Activated gamma-delta T cell treated with anti-CD3 and anti-CD28 coated beads, Interleukin-2, amount 50 U/mL, for 16 hours (primary cell): ENCODE measurements at places on chromosomes 1 and 21.

DNA sequence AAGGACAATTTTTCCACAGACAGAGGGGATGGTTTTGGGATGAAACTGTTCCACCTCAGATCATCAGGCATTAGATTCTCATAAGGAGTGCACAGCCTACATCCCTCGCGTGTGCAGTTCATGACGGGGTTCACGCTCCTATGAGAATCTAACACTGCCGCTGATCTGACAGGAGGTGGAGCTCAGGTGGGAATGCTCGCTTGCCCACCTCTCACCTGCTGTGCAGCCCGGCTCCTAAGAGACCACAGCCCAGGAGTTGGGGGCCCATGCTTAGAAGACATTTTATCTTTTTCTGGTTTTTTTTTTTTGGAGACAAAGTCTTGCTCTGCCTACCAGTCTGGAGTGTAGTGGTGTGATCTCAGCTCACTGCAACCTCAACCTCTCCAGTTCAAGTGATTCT, 16.0 kb downstream of the GNB1 start:
- no peak for DNase-seq

DNA sequence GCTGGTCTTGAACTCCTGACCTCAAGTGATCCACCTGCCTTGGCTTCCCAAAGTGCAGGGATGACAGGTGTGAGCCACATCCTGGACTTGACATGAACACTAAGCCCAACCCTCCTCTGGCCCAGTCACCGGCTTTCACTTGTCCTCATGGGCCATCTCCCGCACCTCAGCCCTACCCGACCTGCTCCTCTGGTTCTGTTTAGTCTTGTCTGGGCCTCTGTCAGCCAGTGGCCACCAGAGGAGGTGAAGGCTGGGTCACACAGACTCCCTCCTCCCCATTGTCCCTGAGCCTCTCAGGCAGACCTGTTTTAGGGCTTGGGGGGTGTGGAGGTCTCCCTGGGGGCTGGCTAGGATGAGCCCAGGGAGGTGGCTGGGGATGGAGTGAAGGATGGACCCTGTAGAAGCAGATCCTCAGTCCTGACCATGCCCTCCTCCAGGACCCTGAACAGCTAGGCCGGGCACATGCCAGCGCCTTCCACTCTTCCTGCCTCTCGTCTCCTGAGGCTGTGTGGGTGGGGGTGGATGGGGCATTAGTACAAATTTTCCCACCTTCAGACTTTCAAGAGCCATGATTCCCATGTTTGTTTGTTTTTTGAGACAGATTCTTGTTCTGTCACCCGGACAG, 26.1 kb upstream of the UMODL1 start:
- DNase-seq: no peak

GRCh38 chr1:157641177-157641576, 43.3 kb upstream of the FCRL4 start:
- DNase-seq: no peak

GRCh38 chr1:97451046-97451826, 469.6 kb downstream of the DPYD start:
- no peak for DNase-seq

DNA sequence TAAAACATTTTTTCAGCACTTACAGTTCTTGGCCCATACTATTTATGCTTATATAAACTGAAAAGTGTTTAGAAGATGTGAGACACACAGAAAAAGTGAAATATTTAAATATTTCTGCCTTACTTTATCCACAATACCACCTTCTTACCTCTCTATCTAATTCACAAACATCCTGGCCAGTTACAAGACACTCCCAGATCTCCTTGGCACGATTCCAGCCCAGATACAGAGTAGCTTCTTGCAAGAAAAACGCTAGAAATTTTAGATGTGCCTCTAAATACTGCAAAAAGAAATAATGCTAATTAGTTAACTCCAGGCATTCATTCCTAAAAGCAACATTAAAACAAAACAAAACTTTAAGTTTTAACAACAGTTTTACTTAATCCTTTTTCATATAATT, 68.4 kb downstream of the USP24 start:
- no peak for DNase-seq

DNA sequence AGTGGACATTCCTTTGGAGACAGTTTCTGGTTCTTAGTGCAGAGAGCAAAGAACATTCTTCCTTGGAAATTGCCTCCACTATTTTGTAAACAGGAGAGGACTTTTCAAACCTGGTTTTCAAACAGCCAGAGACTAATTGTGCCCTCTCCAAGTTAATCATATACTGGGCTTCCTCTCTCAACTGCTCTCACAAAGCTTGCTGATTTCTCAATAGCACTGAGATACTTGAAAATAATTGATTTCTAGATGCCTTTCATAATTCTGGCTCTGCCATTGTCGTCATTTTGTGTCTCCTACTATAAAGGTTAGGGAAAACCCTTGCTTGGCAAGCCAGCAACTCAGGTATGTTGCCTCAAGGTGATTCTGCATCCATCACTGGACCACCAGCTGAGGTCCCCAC, 56.0 kb downstream of the KCNJ15 start:
- no peak for DNase-seq

- DNase-seq: no peak
Measured at GRCh38 chr1:8217011-8217711, 100.8 kb upstream of the SLC45A1 start.

- no peak for DNase-seq
Measured at GRCh38 chr1:40858856-40859416, 3.2 kb downstream of the CITED4 start.

DNA sequence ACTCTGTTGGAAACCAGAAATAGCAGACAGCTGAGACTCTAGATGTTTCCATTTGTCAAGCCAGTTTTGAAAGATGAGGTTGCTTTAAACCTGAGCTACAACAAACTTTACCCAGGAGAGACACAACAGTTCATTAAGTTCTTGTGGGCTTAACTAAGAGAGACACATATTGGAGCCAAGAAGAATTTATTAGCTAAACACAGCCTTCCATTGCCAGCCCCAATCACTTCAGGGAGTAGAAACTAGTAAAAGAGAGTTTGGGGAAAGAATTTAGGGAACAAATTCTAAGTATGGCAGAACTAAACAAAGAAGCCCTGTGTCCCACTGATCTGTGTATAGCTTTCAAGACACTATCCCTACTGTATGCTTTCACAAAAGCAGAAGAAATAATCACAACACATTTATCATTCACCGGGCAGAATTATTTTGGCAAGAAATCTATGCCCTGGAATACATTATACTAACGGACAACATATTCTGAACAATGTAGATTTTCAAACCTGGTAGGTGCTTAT, 87.3 kb upstream of the KAZN start:
- DNase-seq: no peak
